T-helper 17 cell (primary cell): ENCODE measurements at places on chromosomes 5 and 9. TPM values are rescaled to one million over a fixed set of nuclear protein-coding genes. Genes with fewer than 3 reads are reported as not detected.

- no peak for DNase-seq
Measured at GRCh38 chr9:101162231-101162630, 133.7 kb downstream of the PLPPR1 start.

- no peak for DNase-seq
Measured at GRCh38 chr9:6471231-6471850, 58.3 kb downstream of the UHRF2 start.

DNA sequence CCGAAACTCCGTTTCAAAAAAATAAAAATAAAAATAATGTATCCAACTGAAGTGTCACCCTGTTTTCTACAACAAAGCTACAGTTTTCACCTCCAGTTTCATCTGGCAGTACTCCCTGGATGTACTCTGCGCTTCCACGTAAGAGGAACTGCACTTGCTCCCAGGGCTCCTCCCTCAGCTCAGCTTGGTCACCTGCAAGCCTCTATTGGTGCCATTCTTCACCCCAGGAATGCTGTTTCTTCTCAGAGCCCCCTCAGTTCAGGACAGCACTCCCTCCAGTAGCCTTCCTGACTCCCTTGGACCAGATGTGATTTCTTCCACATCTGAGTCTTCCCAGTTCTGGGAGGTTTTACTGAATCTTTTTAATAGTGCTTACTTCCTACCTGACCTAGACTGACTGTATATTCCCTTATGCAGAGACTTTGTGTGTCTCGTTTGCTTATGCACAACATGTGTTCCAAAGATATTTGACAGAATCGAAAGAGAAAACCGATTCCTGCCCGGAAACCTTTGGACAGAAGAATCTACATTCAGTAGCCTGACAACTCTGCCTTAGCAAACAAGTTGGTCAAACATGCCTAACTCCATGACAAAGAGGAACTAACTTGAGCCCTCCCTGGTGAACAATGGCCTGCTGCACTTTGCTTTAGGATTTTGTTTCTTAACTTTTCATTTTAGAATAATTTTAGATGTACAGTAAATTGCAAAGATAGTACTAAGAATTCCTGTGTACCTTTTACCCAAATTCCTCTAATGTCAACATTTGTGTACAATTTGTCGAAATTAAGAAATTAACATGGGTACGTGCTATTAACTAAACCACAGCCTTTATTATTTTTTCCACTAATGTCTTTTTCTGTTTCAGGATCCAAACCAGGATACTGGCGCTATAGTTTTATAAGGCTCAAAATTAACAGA, 814 bp downstream of the CCDC125 start:
- DNase-seq = no peak

- no peak for DNase-seq
Measured at GRCh38 chr9:116944714-116945534, 257.8 kb downstream of the TRIM32 start.

- no peak for DNase-seq
Measured at GRCh38 chr9:135500071-135500524, 384 bp upstream of the MRPS2 start.

GRCh38 chr5:44711901-44712300, 96.8 kb upstream of the MRPS30 start:
- DNase-seq = no peak

DNA sequence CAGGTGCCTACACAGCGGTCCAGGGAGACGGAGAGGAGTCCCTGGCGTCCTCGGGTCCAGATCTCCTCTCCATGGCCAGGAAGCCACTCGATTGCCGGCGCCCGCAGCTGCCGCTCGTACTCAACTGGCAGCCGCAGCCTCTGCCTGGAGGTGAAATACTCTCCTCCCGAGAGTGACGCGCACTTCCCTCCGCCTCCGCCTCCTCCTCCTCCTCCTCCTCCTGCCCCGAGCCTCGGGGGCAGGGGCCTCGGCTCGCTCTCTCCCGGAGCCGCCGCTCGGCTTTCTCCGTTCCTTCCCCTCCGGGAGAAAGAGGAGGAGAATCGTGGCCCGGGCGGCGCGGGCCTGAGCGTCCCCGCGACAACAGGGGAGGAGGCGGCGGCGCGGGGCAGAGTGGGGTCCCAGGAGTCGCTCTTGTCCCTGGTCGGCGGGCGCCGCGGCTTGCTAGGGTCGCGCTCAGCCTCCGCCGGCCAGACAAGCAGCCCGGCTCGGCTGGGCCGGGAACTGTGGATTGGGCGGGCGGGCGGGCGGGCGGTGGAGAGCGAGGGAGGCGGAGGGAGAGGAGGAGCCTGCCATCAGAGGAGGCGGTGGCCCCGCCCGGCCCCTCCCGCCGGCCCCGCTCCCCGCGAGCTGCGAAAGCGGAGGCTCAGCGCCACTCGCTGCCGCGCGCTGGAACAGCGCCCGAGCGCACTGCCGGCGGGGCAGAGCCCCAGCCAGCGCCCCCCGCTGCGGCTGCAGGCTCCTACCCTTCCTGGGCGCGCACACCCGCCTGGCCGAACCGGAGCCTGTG, at the start of gene CEMIP2:
CEMIP2 (minus strand) TSS at position 126 of the 787 bp plus-strand sequence. CDS start 18,140 bp downstream, outside the sequence.
- DNase-seq = peak; percentile 83

- no peak for DNase-seq
Measured at GRCh38 chr9:20494035-20494434, 128.3 kb downstream of the MLLT3 start.

- no peak for DNase-seq
Measured at GRCh38 chr9:135567311-135567710, 5.8 kb downstream of the PAEP start.

- DNase-seq = no peak
Measured at GRCh38 chr5:59081693-59082092, 498.8 kb downstream of the RAB3C start.

- no peak for DNase-seq
Measured at GRCh38 chr5:177473443-177474001, at the start of gene DBN1. DBN1 (minus strand) TSS chr5:177473634; CDS start chr5:177473521, 113 bp downstream.

- DNase-seq = no peak
Measured at GRCh38 chr5:123518111-123518510, 6.1 kb downstream of the CSNK1G3 start.

GRCh38 chr5:103262422-103262871, 3.9 kb downstream of the MACIR start:
- no peak for DNase-seq

- DNase-seq = no peak
Measured at GRCh38 chr9:108724652-108725051, 131.1 kb downstream of the ACTL7B start.

DNA sequence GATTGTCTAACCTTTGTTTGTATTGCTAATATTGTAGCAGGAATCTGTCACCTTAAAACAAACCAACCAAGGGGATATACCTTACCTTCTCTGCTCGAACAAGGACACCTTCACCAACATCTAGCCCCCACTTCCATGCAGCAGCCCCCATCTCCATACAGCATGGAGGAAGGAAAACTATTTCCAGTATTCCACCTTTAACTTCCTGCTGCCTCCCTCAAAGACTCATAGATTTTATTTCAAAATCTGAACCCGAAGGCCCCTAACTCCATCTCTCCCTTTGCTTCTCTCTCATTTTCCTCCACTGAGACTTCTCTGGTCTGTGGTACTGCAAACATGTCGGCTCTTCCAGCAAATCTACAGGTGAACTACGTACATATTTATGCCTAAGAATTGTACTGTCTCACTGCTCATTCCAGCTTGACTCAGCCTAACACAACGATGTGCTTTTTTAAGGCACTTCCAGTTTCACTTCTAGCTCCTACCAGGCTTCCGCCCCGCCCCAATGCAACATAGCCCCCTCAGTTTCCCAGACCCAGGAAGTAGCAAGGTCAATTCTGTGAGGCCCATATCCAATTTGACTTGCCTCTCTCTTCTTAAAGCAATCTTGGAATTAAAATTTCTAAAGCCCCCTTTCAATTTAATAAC, 70.7 kb upstream of the RNF38 start:
- peak; percentile 26 for DNase-seq

GRCh38 chr9:21709464-21710058, 92.9 kb upstream of the MTAP start:
- DNase-seq = no peak

DNA sequence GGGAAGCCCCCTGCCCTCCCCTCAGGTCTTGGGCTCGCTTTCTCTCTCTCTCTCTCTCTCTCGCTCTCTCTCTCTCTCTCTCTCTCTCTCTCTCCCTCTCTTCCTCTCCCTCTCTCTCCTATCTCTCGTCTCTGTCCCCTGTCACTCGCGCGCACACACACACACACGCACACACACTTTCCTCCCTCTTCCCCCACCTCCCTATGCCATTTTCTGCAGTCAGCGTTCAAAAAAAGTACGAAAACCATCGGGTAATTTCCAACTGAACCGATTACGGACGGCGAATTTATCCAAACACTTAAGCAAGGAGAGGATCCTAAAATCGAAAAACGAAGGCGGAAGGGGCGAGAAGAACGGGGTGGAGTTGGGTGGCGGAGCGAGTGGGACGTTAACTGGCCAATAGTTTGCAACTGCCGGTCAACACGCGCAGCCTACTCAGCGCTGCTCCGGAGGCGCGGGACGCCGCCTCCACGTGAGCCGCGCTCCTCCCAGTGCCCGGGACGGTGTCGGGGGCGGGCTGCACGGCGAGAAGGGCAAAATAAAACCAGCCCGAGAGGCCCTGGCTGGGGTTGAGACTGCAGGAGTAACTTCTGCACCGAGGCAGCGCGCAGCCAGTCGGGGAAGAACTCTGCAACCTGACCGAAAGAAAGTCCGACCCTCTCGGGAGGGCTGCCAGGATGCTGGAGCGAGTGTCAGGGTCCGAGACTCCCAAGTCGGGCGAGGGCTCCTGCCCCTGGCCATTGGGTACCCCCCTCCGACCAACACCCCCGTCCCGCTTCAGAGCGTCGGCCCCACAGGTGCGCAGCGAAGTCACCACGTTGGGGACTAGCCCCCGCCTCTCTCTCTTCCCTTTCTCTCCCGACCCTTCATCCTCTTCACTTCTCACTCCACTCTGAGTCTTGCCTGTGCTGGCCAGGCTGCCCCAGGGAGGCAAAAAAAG, 24.9 kb upstream of the ELAVL2 start:
- DNase-seq = no peak

DNA sequence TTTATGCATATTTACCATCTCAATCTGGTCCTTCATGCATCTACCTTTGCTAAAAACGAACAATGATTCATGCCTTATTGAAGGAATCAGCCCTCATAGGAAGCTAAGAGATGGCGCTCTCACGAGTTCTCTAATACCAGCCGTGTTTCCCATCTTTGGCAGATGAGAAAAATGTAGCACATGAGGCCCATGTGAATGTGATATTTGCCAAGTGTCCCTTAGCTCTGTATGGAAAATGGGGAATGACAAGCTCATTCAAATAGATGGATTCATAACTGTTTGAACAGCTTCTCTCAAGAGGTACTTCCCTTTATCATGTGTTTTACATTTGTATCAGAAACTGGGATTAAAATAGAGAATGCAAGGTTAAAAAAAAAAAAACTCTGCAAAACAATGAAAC, 66.1 kb downstream of the TTC39B start:
- DNase-seq = no peak

DNA sequence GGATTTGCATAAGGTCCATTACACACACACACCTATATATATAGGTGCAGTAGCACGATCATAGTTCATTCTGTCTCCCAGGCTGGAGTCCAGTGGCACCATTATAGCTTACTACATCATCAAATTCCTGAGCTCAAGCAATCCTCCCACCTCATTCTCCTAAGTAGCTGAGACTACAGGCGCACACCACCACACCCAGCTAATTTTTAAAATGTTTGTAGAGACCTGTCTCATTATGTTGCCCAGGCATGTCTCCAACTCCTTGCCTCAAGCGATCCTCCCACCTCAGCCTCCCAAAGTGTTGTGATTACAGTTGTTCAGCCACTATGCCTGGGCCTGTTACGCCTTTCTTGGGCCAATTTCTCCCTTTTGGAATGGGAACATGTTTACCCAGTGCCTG, 39.7 kb downstream of the DNAJB5 start:
- no peak for DNase-seq

- no peak for DNase-seq
Measured at GRCh38 chr5:54548565-54548964, 31.0 kb downstream of the SNX18 start.

GRCh38 chr5:149128023-149128875, 13.0 kb upstream of the ABLIM3 start:
- DNase-seq = no peak

GRCh38 chr5:17816944-17817343, 182.7 kb downstream of the TAF11L14 start:
- no peak for DNase-seq

DNA sequence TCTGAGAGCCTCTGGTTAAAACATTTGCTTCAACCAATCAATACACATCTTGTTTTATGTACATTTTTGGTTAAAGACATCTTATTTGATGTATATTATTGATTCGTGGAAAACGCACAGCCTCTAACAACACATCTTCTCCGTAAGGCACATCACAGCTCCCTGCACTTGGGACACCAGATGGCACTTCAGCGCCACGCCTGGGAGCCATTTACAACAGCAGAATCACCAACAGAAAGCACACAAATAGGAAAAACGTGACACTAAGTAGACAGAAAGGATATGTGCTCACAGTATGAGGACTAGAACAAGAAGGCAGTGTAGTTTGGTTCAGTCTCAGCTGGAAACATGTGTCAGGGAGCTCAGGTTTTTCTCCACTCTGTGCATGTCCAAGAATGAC, 199.7 kb downstream of the ROR2 start:
- no peak for DNase-seq

GRCh38 chr9:128026255-128026772, 40.8 kb downstream of the NAIF1 start:
- DNase-seq = peak; percentile 60

GRCh38 chr9:125839317-125839716, 92.1 kb downstream of the PBX3 start:
- DNase-seq = no peak

DNA sequence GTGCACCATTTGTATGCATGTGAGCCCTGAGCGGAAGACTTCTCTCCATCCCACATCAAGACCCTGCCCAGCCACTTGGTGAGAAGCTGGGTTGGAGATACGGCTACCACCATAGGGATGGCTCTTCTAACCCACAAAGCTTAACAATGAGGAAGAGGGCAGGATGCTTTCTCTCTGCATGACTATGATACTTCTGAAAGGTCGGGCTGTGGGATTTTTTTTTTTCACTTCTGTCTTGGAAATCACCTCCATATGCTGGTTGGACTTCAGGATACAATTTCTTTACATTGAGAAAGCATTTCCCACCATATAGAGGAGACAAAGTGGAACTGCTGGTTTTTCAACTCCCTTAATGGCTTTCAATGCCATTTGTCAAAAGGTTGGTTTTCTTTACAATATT, 30.5 kb downstream of the ZNF366 start:
- no peak for DNase-seq

The GPR150 gene
- total RNA-seq = 1.8 TPM

The CDKN2B gene
- 1.7 TPM for total RNA-seq

The FST gene
- total RNA-seq = 0.73 TPM

The CLTA gene
- total RNA-seq = 43.4 TPM

The FAM200C gene
- not detected for total RNA-seq

The MYO10 gene
- 0.25 TPM for total RNA-seq
